ENCODE measurements at places on chromosomes 11 and 22.

DNA sequence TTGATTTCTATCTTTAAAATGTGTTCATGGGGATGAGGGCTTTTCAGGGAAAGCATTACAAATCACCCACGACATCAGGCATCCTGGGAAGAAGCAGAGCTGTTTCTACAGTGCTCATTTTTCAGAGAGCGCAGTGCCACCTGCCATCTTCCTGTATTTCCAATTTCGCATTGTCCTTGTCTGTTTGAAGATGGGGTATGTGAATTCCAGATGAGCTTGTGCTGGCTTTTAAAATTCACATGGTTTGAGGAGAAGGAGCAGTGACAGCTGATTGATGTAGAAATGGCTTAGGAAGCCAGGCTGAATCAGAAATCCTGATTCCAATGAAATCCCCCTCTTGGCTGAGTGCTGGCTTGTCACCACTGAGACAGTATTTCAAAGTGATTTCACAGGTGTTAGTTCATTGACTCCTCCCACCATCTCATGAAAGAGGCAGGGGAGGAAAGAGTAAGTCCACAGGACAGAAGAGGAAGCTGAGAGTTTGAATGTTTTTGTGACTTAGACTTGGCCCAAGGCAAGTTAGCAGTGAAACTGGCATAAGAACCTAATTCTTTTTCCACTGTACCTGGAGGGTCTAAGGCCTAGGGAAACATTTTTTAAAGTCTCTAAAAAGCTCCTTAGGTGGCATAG is 344.6 kb upstream of the C11orf87 start:
- no peak for DNase-seq

DNA sequence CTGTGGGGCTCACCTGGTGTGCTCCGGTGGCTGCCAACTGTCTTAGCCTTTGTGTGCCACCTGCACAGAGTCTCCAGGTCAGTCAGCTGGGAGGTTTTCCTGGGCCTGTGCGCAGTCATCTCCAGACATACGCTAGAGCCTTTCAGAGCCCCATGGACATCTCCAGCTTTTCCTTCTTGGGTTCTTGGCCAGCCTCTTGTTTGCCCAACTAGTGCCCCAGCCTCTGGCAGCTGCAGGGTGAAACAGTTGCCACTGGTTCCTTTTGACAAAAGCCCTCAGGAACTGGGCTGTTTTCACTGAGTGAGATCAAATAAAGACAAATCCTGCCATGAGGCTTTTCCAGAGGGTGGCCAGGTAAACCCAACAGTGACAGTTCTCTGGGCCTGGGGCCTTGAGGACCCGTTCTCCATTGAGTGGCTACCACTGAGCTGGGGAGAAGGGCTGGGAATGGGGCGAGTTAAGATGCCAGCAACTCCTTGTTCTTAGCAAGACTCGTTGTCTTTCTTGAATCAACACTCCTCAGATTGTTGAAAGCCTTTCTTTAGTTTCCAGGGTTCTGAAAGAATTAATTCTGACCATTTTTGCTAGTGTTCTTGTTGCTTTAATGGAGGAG is 16.7 kb upstream of the RANBP1 start:
- no peak for DNase-seq

- DNase-seq: no peak
Observed at GRCh38 chr11:61540528-61540927, 32.0 kb downstream of the LRRC10B start.

GRCh38 chr11:26086028-26086427 is 245.9 kb upstream of the ANO3 start:
- DNase-seq: no peak

- DNase-seq: no peak
Observed at GRCh38 chr22:18996376-18996900, 60.3 kb upstream of the PRODH start.

DNA sequence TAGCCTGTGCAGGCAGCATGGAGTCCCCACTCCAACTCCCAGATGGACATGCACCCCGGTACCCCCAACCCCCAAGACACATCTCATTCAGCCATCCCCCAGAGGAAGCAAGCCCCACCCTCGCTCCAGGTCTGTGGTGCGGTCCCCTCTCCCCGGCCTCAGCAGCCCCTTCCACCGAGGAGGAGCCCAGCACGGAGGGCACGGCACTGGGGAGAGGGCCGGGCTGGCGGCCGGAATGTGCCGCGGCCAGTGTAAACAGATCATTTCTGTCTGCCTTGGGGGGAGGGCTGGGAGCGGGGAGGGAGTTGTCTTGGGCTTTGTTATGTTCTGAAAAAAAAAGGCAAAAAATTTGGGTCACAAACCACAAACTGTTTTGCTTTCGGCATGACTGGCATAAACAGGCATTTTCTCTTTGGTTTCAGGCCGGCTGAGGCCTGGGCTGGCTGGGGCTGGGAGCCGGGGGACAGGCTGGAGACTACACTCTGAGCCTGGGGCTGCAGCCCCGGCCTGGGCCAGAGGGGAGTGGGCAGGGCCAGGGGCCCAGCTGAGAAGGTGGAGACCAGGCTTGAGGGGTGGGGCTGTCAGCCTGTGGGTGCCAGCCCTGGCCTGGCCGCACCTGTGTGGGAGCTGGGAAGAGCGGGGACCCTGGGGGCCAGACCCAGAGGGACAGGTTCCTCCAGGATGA is 16.8 kb downstream of the IGF2 start:
- no peak for DNase-seq

- peak; percentile 13 for DNase-seq
Observed at GRCh38 chr11:16981651-16982194, 32.5 kb downstream of the PLEKHA7 start.

DNA sequence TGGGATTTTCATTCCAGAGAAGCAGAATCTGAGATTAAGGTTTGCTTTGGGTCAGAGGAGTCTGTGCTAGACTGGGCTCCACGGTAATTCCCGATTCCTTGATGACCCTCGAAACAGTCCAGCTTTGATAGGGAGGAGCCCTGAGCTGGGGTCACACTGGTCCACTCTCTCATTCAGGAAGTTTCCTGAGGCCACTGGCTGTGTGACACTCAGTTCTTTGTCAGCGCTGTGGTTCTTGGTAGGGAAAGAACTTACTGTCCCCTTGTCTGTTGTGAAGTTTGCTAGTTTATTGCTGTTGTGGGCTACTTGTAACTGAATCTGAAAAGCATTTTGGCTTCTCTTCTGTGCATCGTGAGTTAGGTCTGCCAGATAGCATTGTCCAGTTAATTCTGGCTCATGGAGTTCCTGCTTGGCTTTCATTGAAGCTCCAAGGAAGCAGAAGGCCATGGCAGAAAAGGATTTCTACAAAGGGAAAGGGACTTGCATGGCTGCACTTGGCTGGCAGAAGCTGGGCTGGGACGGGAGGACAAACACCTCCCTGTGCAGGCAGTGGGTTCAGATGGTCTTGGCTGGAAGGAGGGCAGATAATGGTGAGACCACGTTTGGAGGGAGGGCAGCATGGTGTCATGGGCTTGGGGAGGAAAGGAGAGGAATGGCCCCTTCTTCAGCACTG is 23.3 kb downstream of the BCR start:
- DNase-seq: no peak

DNA sequence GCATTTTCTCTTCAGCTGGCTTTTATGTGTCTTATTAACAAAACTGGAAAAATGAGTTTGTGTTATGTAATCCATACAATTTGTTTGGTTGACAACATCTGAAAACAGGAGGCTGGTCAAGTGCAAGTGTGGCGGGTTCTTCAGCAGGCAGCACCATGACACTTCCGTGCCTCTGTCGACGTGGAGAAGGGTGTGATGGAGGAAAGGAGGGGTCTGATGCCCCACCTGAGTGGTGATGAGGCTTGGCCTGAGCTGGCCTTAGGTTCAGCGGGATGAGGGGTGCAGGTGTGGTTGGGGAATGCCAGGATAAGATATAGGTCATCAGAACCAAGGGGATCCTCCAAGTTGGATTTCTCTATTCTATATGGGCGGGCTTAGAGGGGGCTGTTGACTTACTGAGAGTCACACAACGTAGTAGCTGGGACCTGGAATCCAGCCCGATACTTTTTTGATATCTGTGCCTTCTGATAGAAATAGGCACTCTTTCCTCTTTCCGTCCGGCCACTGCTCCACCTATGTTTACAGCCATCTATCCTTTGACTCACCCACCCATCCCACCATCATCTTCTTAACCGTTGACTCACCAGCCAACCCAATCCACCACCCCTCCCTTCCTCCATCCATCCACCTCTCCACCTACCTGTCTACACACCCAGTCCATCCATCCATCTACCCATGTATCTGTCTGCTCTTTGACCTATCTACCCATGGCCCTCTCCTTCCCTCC is 29.0 kb downstream of the SHANK3 start:
- no peak for DNase-seq

DNA sequence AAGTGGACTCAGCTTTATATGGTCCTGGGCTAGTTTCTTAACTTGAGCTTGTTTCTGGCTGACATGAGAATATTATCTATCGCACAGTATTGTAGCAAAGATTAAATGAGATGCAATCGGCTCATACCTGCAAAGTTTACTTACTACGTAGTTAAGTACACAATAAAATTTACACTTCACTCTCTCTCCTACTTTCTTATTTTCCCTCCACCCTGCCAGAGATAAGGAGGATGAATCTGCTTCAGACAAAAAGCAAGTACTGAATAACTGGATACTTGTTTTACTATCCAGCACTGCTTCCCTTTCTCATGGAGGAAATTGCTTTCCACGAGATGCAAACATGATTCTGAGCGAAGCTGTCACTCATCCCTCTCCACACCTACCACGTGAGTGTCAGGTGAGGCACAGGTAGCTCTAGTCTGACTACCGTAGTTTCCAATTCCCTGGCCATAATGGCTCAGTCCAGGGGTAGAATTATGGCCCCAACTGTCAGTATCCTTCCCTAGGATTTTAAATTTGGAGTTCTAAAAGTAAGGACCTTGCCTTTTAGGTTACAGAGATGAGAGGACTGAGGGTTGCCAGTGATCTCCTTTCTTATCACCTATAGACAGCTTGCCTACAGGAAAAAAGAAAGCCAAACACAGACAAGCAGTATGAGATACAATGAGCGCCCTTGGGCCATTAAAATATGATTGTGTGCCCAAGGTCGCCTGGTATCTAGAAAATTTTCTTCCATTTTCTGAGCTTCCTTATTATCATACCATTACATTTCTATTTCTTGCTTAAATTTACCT is 39.8 kb downstream of the GAB2 start:
- DNase-seq: no peak

- DNase-seq: no peak
Observed at GRCh38 chr11:128040603-128041002, 546.8 kb downstream of the ETS1 start.

DNA sequence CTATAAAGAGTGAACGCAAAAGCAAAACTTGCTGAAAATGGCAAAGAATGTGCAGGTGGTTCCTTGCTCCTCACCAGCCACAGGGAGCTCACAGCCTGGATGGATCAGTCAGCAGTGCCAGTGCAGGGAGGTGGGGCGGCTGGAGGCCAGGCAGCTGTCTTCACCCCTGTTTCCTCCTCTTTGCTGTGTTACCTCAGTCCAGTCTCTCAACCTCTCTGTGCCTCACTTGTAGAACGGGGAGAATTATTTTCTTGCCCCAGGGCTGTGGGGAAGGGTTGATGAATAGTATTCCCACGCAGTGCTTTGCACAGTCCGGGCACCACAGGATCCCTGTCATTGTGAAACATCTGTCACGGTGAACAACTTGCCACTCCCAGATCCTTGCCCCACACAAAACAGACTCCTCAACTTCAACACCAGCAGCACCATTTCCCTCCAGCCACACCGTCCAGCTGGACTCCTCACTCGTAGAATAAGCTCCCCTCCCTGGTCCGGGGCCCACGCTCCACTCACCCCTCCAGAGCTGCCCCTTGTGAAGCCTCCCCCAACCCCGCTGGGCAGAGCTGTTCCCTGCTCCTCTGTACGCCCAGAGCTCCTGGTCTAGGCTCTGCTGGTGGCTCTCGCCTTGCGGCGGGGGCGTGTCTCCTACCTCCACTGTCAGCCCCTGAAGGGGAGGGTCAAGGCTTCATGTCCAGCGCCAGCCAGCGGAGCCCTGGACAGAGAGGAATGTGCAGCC is 27.7 kb downstream of the MPPED1 start:
- DNase-seq: no peak

DNA sequence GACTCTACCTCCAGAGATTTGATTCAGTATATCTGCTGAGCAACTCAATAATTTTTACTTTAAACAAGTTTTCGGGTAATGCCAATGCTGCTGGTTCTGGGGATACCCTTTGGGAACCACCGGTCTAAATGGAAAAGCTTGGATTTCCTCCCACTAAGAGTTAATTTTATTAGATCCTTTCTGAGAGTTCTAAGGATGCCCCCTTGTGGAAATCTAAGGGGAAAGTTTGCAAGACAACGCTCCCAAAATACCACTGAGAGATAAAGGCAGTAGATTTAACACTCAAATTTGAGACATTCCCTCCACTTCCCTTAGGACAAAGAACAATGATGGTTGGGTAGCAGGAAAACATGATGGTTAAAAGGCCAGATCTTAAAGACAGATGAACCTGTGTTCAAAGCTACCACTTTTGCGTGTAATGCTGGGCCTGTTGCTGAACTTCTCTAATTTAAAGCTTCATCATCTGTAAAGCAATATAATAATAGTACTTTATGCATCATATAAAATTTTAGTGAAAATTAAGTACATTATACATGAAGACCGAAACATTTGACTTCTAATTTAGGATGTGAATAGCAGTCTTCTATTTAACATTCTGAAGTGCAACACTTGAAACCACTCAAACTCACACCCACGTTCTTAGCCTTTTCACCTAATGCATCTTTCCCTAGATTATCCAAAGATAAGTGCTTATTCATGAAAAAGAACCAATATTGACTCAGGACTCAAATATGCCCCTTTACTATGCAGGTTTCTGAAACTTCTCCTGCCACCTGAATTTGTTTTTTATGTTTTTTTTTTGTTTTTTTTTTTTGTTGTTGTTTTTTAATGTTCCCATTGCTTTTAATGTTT is 110.1 kb upstream of the LUZP2 start:
- peak; percentile 25 for DNase-seq

DNA sequence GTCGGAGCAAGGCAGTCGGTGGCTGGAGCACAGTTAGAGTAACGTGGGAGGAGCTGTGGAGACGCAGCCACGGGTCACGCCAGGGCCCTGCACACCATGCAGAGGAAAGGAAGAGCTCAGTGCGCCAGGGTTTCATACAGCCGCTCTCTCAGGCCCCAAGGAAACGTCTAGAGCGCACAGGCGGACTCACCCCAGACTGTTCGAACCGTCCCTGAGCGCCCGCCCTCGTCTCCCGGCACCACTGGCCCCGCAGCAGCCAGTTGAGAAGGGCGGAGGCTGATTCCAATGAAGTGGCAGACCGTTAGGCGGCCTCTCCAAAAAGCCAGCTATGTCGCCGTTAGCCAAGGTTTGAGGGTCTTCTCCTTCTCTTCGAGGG is 483 bp upstream of the HYLS1 start:
- peak; percentile 47 for DNase-seq

GRCh38 chr11:74838188-74838587 is 89.5 kb downstream of the RNF169 start:
- DNase-seq: no peak

Data from epithelial cell of esophagus (primary cell).